ENCODE measurements at places on chromosomes 6 and 20.

DNA sequence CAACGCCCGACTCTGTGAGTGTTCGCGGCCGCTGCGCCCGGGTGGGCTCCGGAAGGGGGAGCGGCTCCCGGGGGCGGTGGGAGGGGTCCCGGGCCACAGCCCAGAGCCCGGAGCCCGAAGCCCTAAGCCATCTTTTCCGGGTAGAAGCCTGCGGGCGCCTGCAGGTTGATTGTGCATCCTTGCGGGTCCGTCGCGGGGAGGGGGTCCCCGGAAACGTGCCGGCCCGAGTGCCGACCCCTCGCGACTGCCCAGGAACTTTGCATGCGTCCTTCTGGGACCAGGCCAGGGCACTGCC lies 413 bp downstream of the PTPRA start:
- peak; percentile 51 for DNase-seq

- no peak for DNase-seq
Observed at GRCh38 chr6:92847988-92848387, 571.4 kb downstream of the EPHA7 start.

- DNase-seq, result no peak
Observed at GRCh38 chr6:128063850-128064539, 163.1 kb upstream of the THEMIS start.

DNA sequence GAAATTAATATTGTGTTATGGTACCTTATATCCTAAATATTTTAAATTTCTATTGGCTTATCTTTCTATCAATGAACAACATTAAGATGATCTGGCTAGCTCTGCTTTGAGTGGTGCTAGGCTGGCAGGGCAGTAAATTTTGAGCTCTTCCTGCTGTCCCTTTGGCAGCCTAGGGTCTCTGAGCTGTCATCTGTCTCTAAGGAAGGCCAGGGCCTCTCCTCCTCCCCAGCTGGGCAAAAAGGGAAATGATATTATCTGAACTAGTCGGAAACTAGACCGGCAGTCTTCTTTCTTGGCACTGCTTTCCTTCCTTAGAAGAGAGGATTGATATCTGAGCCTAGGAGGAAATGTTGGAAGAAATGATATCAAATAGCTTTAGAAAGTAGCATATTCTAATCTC lies 176.7 kb upstream of the BTBD3 start:
- DNase-seq, result no peak

- no peak for DNase-seq
Observed at GRCh38 chr20:3245711-3246110, 6.7 kb upstream of the SLC4A11 start.

DNA sequence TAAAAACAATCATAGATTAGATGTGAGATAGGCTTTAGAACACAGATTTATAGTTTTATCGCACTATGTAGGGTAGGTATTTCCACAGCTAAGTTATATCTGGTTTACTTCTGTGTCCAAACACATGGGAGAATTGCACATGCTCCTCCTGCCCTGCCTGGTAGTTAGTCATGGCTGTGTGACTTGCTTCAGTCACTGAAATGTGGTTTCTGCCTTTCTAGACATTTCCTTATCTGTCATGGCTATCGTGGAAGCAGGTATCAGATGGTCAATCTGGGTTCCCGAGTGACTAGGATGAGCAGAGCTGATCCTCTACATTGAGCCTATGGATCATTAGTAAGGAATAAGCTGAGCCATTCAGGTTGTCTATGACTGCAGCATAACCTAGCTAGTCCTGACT lies 117.8 kb upstream of the GMDS start:
- DNase-seq, result no peak

DNA sequence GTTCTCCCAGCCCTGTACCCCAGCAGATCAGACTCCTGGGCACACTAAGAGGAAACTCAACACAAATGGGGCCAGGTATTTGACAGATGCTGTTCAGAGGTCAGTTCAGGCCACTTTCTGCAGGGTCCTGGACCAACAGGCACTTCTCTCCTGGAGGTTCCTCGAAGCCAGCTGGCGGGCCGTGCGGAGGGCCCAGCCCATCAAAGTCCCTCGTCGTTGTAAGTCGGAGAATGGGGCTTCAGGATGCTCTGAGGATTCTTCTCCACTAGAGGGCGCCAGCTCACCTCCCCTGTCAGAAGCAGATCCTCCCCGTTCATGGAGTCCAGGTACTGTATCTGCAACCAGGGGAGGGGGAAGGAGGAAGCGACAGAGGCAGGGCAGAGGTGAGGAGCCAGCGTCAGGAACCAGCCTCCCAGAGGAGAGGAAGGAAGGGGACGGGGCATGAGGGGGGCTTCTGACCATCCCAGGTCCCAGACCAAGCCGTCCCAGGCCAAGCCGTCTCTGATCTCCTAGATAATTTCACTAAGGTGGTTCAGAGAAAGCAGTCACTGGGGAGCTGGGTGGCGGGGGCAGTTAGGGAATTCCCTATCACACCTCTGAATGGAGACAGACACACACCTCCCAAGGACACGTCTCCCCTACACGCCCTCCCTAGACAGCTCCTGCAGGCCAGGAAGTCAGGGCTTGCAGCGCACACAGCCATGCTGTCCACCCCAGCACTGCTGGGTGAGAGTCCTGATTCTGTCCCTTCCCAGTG lies 11.7 kb upstream of the FAM83C start:
- peak; percentile 87 for DNase-seq

DNA sequence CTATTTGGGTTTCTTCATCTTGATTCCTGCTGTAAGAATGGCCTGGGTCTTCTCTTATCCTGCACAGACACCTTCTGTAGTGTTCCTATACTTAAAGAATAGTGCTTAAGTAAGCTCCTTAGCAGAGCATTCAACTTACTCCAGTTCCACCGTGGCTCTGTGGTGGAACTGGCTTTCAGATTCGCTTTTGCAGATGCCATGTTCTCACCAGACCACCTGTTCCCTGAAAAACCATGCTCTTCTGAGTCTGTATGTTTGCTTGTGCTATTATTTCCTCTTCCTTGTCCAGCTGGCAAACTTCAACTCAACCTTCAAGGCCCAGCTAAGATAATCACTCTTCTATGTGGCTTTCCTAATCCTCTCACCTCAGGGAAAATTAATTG lies 4.9 kb downstream of the ELMO2 start:
- peak; percentile 27 for DNase-seq

- peak; percentile 70 for DNase-seq
Observed at GRCh38 chr6:30544666-30545272, 11.5 kb downstream of the GNL1 start.
